ENCODE measurements at places on chromosomes 1 and 21.

GRCh38 chr1:204883405-204883804, 12.7 kb downstream of the NFASC start:
- DNase-seq, result no peak

GRCh38 chr1:24861821-24862727, 68.0 kb downstream of the RUNX3 start:
- peak; percentile 61 for DNase-seq

DNA sequence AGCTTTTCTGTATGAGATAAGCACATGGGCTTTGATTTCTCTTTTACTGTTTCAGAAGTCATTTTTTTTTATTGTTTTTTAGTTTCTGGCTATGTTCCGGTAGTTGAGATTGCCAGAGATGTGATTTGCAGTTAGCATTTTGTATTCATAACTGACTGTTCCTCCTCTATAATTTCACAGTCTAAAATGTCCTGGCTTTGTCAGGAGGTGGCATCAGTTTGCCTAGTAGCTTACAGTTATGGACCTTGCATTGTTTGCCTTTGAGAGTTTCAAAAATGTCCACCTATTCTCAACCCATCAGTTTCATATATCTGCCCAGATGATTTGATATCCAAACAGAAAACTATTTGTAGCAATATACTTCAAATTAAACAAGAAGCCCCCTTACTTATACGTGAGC, 39.5 kb upstream of the ST6GALNAC3 start:
- DNase-seq, result no peak

GRCh38 chr1:245953876-245954660, 553.0 kb downstream of the SMYD3 start:
- no peak for DNase-seq

DNA sequence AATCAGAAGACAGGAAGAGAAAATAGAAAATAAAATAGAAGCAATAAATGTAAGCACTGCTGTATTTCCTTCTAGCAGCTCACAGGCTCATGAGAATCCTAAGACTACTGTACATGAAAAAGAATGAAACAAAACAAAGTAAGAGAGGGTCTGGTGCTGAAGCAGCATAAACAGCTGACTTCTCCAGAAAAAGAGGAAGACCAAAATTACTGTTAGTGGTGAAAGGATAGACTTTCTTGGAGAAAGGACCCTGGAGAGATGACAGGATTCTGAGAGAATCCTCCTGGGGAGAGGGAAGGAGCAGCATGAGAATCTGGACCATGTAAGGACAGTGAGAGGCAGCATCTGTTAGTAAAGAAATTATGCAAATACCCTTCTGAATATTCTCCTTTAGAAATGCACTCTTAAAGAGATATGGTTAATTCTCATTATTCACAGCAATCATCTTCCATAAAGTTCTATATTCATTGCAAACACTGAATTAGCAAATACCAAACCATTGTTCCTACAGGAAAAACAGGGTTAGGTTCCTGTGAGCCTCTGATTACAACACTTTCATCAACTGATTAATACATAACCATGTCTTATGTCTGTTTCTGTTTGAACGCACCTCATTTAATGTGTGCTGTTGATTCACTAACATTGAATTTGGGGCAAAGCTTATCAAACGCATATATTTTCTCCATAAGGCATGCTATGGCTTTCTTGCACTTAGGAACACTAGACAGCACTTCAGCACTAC, 17.0 kb downstream of the SLC25A24 start:
- DNase-seq, result no peak

DNA sequence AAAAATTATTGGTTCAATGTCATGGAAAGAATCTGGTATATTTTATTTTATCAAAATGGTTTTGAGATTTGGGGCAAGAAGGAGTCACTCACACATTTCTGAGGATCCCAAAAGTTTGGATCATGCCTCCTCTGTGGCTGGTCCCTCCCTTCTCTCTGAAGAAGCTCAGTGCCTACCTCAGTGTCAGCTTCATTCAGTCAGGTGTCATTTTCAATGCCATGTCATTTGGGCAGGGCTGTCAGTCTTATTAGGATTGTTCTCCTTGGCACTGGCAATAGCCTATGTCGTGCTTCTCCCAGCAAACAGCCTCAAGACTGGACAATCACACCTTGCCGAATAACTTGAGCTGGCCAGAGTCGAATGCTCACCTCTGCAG, 264.5 kb upstream of the CAMK1G start:
- no peak for DNase-seq

DNA sequence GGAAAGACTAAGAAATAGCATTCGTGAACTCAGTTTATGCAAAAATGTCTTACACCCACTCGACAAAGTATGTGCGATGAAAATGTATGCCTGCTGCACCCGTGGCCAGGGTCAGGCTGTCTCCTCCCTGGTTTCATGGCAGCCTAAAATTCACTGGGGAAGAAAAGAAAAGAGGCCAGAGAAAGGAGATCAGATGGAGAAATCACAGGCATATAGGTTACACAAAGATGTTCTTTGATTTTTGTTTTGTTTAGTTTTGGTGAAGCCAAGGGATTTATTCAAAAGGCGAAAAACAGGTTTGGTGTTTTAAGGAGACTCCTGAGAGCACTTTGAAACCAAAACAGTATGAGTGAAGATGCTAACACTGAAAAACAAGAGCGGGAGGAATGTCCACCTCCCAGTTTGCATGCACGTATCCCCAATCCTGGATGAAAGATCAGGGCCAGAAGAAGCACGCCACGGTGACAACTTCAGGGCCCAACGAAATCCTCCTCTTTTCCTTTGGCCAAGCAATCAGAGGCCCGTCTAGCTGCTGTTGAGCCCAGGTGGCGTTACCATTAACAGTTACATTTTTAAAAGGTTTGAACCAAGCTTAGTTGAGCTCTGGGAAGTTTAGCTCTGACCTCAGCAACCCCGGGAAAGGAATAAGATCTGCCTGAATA, 992 bp upstream of the SSX2IP start:
- DNase-seq, result no peak

DNA sequence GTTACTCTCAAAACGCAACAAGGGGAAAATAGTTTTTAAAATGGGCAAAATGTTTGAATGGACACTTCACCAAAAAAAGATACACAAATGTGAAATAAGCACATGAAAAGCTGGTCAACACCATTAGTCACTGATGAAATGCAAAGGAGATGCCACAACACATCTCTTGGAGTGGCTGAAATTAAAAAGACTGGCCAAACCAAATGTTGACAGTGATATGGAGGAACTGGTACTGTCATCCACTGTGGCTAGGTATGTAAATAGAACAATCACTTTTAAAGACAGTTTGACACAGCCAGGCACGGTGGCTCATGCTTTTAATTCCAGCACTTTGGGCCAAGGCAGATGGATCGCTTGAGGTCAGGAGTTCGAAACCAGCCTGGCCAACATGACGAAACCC, 91.1 kb downstream of the POFUT2 start:
- no peak for DNase-seq

DNA sequence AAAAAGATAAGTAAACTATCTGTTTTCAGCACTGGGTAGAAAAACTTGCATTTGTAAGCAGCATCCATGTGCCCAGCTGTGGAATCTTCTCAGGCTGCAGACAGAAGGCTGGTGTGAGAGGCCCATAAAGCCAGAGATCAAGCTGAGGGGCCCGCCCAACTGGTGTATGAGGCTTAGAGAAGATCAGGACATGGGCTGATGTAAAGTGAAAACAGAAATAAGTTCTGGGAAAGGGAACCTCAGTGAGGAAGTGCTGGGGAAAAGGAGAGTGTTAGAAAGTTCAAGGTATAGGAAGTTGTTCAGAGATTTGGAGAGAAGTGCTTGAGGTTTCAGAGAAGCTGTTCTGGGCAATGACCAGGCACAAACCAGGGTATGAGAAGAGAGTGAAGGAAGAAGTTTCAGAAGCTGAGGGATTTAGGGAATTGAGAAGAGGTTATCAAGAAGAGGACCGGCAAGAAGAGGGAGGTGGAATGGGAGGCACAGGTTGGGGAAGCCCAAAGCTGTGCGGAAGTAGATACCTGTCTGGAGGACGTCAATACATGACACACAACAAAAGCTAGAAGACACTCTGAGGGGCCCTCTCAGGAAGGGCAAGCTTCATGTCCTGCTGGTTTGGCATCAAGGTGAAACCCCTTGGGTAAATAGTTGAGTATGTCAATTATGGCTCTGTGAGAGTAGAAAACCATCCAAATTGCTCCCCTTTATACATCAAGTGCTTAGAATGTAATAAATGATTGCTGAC, 2.7 kb upstream of the CD5L start:
- DNase-seq, result peak; percentile 51

GRCh38 chr1:185419718-185420117, 102.7 kb upstream of the IVNS1ABP start:
- no peak for DNase-seq

DNA sequence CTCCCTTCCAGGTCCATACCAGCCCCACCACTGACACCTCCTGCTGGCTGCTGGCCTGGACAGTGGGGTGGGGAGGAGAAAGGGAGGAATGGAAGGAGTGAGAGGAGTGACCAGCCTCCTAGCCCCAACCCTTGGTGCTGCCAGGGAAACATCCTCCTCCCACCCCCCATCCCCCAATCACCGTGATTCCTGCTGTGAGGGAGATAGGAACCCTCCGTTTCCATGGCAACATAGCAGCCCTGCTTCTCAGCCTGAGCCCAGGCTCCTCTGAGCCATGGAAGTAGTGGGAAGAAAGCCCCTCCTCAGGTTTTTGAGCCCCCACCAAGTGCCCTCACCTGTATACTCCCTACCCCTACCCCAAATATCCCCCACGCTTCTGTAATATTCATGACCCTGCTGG, 44.4 kb upstream of the SCMH1 start:
- no peak for DNase-seq

DNA sequence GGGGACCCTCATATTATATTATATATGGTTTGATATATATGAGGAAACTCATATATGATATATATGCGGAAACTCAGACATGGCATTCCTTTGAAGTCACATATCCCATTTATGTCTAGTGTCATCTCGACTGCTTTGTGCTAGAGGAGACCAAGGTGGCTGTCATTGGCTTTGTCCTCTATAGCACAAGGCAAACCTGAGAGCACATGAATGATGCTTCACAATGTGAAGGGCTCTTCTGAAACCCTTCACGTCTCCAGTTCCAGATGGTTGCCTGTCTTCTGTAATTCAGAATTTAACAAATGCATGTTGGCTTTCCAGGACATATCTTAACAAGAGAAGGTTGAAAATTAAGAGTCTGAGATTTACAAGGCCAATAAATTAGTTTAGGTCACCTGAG, 303.6 kb downstream of the BARHL2 start:
- no peak for DNase-seq

GRCh38 chr1:198199105-198199504, 42.3 kb downstream of the NEK7 start:
- no peak for DNase-seq

GRCh38 chr1:1212780-1213344, 1.1 kb downstream of the TNFRSF4 start:
- DNase-seq, result peak; percentile 62

DNA sequence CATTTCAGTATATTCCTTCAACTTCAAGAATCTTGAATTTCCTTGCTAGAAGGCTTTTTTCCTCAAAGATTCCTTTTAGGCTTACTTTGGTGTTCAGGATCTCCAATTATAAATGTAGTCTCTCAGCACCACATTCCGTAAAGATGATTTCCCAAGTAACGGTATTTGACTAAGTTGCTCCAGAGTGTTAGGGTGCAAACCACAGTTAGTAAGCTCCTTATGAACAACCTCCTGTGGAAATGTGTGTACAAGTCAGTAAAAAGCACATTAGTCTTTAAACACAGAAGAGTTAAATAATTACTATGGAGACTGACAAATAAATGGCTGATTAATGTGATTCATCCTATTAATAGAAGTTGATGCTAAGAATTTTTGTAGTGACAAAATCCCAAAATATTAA, 10.3 kb downstream of the DONSON start:
- DNase-seq, result no peak

DNA sequence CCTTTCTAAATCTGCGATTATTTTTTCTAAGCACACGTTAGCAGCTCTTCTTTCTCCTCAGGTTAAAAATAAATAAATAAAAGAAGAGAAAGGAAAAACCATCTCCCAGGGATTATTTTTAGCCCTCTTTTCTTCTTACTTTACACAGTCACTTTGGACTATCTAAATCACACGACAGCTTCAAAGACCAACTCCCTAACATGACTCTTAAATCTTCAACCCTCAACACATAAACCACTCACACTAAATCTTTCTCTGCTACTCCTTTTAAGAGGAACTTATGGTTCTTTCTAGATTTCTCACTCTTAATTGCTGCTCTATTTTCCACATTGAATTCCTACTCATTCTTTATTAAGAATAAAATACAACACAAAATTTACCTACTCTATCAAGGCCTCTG, 1095.0 kb upstream of the B3GALT2 start:
- DNase-seq, result no peak

DNA sequence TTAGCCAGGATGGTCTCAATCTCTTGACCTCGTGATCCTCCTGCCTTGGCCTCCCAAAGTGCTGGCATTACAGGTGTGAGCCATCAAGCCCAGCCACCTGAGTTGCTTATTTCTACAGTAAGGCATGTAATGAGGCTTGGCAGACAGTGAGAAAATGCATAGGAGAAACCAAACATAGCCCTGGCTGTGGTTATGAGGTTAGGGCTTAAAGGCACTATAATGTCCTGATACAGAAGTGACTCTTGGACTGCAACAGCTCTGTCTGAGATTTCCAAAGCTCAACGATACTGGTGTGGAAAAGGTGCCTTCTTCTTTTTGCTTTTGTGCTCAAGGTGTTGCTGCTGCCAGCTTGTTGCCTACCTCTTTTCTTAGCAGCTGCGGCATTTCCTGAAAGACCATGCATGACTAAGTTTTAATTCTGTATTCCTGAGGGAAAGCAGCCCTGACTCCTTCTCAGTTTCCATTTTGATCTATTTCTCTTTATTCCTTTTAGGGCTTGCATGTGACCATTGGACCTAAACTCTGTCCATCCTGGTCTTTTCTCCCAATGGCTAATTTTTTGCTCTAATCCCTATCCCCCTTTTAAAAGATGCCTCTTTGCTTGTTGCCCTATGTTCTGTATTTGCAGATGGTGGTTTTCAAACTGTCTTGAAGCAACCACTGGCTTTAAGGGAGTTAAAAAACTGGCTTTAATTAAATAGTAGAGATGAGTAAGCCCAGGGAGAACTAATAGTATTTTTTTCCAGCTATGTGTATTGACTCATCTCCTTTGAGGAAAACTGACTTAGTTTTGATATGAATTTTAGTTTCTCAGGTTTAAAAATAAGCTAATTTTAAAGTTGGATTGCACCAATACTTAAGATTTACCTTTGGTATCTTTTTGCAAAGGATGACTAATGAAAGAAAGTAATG, 70.3 kb downstream of the KIF1B start:
- DNase-seq, result no peak

DNA sequence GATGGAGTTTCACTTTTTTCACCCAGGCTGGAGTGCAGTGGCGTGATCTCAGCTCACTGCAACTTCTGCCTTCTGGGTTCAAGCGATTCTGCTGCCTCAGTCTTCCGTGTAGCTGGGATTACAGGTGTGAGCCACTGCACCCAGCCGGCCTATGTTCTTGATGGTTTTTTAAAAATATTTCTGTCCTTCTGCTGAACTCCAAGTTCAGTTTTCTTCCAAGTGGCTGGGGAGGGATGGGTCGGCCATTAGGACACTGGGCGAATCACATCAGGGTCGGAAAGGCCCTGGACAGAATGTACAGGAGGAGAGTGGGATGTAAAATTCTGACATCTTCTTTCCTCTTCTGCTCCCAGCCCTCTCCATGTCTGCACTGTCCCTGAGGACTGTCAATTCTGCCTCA, 289.6 kb downstream of the PTPRU start:
- no peak for DNase-seq

GRCh38 chr1:59015708-59016107, 231.9 kb upstream of the JUN start:
- no peak for DNase-seq

- DNase-seq, result no peak
Observed at GRCh38 chr1:203271962-203272632, 33.2 kb upstream of the BTG2 start.

GRCh38 chr1:55249646-55250398, 34.7 kb upstream of the USP24 start:
- DNase-seq, result no peak
